Esophagus muscularis mucosa (tissue), 4 donors: ENCODE measurements at places on chromosomes 2 and 18. TPM values are rescaled to one million over a fixed set of nuclear protein-coding genes. Genes with fewer than 3 reads are reported as not detected.

DNA sequence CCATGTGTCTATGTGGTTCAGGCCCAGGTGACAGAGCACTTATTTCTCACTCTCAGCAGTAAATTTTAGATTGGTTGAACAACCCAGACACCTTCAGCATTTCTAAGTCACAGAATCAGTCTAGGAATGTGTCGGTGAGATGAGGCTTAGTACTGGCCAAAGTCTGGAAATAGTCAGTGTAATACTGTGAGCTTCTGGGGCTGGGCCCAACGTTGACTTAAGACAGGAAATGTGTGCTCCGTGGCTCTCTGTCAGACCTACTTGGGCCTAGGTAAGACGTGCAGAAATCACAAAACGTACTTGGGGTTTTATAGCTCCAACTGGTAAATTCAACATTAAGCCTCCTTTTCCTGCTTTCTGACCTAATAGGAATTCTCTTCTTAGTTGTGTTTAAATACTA, 160.3 kb upstream of the COL3A1 start:
- no peaks in the 10 kb centered on the region for H3K27me3 ChIP-seq
- DNase-seq = no peak
- H3K4me1 ChIP-seq = no peaks in the 10 kb centered on the region
- H3K27ac ChIP-seq = peak overlapping the region; percentile 5

GRCh38 chr2:178238154-178238521, 43.8 kb downstream of the OSBPL6 start:
- DNase-seq = no peak
- H3K27ac ChIP-seq = no peak overlapping the region
- no peaks in the 10 kb centered on the region for H3K27me3 ChIP-seq
- H3K4me3 ChIP-seq = no peak overlapping the region

ASPRV1 gene
- total RNA-seq = 1.7 TPM

DNA sequence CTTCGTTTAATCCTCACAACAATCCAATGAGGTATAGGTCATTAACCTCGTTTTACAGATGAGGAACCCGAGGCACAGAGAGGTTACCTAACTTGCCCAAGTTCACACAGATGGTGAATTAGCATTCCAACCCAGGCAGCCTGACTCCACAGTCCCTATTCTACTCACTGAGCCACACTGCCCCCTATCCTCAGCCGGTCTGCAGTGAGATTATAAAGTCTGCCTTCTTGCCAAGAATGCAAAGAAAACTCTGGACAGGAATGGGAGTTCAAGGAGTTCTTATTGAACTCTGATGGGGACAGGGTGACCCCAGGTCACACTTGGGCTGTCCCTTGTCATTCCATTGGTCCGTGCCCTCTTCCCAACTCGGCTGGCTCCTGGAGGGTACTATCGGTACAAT, 118.1 kb upstream of the MSH6 start:
- H3K27ac ChIP-seq = no peak overlapping the region
- H3K27me3 ChIP-seq = no peaks in the 10 kb centered on the region
- DNase-seq = no peak
- H3K4me3 ChIP-seq = no peak overlapping the region
- H3K4me1 ChIP-seq = no peaks in the 10 kb centered on the region

DNA sequence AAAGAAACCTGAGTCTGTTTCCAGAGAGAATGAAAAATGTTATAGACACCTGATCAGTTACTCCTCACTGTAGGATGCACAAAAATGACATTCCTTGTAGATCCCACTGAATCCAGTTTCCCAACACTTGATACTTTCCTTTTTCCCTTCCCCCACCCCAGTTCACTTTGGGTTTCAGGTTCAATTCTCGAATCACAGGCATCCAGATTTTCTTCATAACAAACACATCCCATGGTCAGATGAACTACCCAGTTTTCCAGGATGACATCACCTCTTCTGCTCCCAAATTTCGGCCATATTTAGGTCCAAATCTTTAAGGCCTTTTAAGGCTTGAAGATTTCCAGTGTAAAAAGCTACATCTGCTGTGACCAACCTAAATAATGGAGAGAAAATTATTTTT, 51.5 kb downstream of the UGP2 start:
- no peak overlapping the region for H3K27ac ChIP-seq
- no peak overlapping the region for H3K4me3 ChIP-seq
- peaks cover 29% of the 10 kb centered on the region for H3K4me1 ChIP-seq
- H3K27me3 ChIP-seq = no peaks in the 10 kb centered on the region
- no peak for DNase-seq

RGPD3 gene
- 0.45 TPM for total RNA-seq

MYO7B gene
- 0.33 TPM for total RNA-seq

TRPM8 gene
- total RNA-seq = not detected

- peak overlapping the region; percentile 64 for H3K27ac ChIP-seq
- peaks cover 3% of the 10 kb centered on the region for H3K36me3 ChIP-seq
- no peaks in the 10 kb centered on the region for H3K27me3 ChIP-seq
- no peak for DNase-seq
- H3K4me3 ChIP-seq = no peak overlapping the region
Observed at GRCh38 chr2:25228848-25229278, 60.5 kb upstream of the POMC start.

HMSD gene
- not detected for total RNA-seq
